G401 (cell line): ENCODE measurements at places on chromosomes 6 and 20. TPM values are rescaled to one million over a fixed set of nuclear protein-coding genes. Genes with fewer than 3 reads are reported as not detected.

Gene ZC3H12D
- total RNA-seq = not detected in 2 replicates

Gene ZNF311
- not detected in 2 replicates for total RNA-seq

Gene VNN1
- not detected in 2 replicates for total RNA-seq

Gene BEND6
- 6.4 and 12.6 TPM in 2 replicates for total RNA-seq

Gene PPP1R14C
- total RNA-seq = not detected in 2 replicates

Gene SCP2D1
- total RNA-seq = not detected in 2 replicates

Gene ECT2L
- not detected in 2 replicates for total RNA-seq

Gene MUCL3
- not detected in 2 replicates for total RNA-seq

Gene MUC22
- not detected in 2 replicates for total RNA-seq

Gene HTR1B
- not detected in 2 replicates for total RNA-seq

Gene MAN1A1
- total RNA-seq = not detected in 2 replicates

Gene BNIP5
- total RNA-seq = not detected in 2 replicates

Gene CD164
- total RNA-seq = 153 and 190 TPM in 2 replicates

DNA sequence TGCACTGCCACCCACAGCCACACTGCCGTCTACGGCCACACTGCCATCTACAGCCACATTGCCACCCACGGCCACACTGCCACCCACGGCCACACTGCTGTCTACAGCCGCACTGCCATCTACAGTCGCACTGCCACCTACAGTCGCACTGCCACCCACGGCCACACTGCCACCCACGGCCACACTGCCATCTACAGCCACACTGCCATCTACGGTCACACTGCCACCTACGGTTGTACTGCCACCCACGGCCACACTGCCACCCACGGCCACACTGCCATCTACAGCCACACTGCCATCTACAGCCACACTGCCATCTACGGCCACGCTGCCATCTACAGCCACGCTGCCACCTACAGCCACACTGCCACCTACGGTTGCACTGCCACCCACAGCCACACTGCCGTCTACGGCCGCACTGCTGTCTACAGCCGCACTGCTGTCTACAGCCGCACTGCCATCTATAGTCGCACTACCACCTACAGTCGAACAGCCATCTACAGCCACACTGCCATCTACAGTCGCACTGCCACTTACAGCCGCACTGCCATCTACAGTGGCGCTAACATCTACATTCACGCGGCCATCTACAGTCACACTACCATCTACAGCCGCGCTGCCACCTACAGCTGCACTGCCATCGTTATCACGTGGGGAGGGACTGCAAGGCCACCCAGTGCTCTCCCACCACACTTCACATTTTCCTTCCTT lies 154.6 kb upstream of the AFDN start:
- DNase-seq = no peak

DNA sequence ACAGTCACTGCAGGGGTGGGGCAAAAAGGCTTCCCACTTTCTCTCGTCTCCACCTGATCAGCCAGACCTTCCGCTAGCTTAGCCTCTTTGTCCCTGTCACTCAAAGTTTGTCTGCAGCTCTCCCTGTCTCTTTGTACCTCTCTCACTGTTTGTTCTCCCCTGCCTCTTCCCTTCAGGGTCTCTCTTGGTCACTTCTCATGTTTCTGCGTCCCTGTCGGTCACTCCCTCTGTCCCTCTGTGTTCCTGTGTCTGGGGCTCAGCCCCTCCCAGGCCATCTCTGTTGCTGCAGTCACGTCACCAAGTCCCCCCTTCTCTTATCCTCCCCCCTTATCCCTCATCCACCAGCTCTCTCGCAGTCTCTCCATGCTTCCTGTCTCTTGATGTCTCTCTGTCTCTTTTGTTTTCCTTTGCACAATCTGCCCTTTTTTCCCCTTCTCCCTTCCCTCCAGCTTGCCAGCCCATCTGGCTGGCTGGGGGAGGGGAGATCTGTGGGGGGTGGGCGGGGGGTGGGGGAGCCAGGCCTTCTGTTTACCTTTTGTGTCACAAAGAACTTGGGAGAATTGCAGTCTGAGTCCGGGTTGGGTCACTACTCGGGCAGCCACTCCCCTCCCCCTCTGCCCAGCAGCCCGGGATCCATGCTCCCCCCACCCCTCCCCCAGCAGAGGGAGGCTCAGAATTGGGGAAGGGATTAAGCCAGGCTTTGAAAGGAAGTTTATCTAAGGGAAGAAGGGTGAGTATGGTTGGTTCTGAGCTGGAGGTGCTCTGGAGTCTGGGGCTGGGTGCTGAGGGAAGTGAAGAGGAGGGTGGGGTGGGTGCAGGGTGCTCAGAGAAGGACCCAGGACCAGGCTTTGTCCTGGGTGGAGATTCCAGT lies 32.3 kb downstream of the FOXP4 start:
- DNase-seq = no peak

DNA sequence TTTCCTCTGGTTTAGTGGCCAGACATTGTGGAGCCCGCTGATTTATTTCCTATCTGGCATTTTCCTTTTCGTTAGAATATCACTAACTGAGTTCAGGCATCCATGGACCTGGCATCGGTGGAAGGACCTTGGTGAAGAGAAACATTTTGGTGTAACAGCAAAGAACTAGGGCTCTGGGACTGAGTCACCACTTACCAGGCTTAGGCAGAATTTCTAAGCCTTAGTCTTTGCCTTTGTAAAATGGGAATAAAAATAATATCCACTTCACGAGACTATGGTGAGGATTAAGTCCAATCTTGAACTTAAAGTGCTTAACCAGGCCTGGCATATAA lies 42.0 kb upstream of the ENPP1 start:
- peak; percentile 10 for DNase-seq

GRCh38 chr20:45459606-45460005 lies 9.9 kb upstream of the WFDC2 start:
- DNase-seq = no peak

- DNase-seq = no peak
Observed at GRCh38 chr6:168535711-168536110, 94.7 kb downstream of the SMOC2 start.

- DNase-seq = no peak
Observed at GRCh38 chr6:157343732-157344131, 20.4 kb upstream of the TMEM242 start.

DNA sequence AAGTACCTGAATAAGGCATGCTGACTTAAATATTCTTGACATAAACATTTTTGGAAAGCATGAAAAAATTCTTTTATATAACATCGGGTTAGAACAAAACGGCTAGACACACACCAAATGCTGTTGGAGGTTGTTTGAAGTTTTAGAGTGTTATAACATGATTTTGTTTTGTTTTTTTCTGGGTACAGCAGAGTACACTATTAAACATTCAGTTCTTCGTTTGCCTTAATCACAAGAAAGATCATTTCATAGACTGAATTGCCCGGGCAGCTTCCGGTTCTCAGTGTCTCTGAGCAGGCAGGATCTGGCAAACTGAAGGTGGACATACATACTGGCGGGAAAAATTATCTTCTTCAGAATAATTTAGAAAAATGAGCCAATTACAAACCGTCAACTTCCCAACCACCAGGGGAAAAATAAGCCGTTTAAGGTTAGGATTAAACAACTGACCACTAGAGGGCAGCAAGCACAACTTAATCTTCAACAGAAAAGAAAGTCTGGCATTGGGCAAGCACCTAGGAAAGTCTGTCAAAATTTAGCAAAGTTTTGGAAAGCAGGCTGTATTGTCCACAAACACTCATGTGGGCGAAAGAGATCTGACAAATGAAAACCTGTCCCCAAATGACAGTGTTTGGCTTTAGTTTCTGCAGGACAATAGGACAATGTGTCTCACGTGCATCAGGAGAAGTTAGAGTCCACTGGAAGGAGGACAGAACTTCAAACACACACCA lies 15.0 kb downstream of the ZNF217 start:
- peak; percentile 83 for DNase-seq

DNA sequence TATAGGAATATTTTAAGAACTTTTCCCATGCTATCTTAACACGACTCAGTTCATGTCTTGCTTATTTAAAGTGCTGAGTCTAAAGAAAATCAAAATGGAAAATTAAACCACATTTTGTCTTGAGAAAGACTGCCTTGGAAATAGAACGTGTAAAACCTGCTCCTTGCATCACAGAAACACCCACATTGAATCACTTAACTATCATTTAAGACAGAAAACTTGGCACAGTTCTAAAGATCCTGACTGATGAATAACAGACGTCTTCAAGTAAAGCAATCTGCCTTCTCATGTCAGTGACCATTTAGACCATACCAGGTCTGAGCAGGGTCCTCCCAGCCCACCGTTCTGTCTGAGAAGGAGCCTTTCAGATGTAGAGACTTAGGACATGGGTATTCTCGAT lies 7.4 kb downstream of the PERP start:
- no peak for DNase-seq

GRCh38 chr6:122645256-122645655 lies 35.1 kb downstream of the PKIB start:
- DNase-seq = peak; percentile 94

GRCh38 chr20:6756693-6757595 lies 10.5 kb upstream of the BMP2 start:
- no peak for DNase-seq

- DNase-seq = peak; percentile 25
Observed at GRCh38 chr20:63056236-63057170, 49.7 kb upstream of the BHLHE23 start.

- DNase-seq = no peak
Observed at GRCh38 chr6:492816-493414, 101.4 kb downstream of the IRF4 start.

GRCh38 chr20:38393259-38393658 lies 41.9 kb downstream of the SNHG17 start:
- DNase-seq = no peak

- DNase-seq = no peak
Observed at GRCh38 chr6:73388433-73388799, 6.2 kb upstream of the DDX43 start.

DNA sequence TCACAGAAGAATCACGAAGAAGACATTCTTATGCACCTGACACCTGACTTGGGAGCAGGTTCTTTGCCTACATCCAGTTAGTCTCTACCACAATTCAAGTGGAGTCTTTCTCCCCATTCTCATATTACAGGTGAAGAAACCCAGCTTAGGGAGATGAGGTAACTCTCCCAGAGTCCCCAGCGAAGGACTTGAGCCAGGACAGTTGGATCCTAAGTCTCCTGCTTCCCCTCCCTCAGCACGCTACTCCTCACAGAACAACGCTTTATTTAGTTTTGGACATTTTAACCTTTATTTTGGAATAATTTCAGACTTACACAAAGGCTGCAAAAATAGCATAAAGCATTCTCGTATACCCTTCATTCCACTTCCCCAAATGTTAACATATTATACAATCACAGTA lies 824 bp upstream of the CSTL1 start:
- no peak for DNase-seq

DNA sequence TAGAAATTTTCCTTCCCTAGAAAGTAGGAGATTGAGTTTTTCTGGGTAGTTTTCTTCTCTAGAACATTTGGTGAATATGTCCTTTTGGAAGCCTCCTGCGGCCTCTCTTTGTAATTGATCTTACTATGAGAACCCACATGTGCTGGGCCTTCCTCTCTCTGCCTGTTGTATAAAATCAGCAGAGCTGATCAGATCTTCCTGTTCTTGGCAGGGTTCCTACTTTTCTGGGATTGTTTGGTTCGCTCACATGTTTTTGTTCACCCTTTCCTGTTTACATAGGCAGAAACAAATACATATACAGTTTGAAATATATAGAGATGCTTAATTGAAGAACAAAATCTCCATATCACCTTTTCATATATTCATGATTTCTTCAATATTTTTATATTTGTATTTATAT lies 57.8 kb downstream of the IL22RA2 start:
- DNase-seq = no peak

- DNase-seq = no peak
Observed at GRCh38 chr20:1626528-1627199, 6.9 kb upstream of the SIRPB1 start.

DNA sequence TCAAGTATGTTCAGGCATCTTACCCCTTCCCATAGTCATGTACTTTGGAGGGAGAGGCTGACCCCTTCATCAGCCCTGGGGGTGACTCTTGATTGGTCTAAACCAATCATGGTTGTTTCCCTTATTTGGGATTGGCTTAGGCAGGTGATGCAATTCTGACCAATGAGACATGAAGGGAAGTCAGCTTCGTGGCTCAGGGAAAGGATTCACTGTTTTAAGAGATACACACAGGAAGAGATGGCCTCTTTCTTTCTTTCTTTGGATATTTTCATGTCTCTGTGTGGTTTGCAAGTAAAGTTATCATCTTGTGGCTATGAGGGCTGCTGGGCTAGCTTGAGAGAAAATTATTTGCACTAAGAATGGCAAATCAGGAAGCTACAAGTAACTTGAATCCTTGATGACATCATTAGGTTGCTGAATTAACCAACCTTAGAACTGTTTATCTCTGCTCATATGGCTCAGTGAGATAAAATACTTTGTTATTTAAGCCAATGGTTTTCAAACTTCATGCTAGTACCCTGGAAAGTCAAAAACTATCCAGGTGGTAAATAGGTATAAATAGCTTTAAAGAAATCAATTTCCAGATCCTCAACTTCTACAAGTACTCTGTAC lies 144.2 kb upstream of the CENPW start:
- no peak for DNase-seq

DNA sequence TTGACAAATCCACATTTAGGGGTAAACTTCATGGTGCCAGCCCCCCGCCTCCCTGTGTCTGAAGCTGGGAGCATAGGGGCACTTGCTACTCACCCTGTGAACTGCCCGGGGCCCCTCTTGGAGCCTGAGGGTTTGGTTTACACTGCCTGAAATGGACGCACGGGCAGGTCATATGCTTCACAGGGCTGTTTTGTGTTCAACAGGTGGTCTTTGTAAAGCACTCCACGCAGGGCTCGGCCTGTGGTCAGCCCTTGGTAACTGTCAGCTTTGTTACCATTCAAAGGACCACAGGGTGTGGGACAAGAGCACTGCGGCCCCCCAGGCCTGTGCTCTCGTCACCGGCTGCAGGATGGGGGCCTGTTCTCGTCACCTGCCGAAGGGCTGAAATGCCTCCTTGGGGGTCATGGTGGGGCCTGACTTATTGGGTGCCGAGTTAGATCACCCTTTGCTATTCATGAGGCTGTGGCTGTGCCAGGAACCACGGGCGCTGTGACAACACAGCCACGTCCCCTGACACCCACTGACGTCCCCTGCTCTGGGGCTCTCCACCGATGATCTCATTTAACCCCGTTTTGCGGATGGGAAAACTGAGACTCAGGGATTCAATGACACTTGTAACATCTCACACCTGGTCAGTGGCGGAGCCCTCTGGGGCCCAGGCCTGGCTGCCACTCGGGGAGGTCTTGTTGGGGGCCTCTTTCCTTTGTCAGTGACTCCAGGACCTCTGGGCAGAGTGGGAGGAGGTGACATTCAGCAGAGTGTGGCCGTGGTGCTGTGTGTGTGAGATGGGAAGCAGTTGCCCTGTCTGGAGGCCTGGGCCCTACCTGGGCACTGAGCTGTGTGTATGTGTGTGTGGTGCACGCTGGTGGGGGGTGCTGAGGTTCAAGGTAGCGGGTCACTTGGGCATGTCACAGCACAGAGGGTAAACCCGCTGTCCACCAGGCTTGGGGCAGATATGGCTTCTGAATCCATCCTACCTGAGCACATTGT lies 24.9 kb downstream of the ZBP1 start:
- DNase-seq = no peak
